ENCODE measurements at places on chromosomes 5 and 9.

DNA sequence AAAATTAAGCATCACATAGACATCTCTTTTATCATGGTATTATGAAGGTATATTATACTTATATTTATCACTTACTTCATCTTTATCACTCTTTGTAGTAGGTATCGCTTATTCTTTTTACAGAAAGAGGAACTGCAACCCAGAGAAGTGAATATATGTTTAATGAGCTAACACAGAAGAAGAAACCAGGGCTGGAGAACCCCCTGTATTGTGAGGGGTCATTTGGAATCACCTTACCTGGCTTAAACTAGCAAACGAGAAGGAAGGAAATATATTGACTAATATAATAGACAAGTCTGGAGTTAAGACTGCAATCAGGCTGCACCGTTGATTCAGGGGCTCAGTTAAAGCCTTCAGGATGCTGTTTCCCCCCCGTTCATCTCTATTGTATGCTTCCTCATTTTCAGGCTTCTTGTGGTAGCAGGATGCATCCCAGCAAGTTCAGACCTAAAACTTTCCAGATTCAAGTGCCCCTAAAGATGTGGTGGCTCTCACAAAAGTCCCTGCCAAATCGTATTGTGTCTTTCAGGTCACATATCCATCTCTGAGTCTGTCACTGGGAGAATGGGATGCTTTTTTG lies 146.4 kb downstream of the GCNT1 start:
- no peak for DNase-seq

DNA sequence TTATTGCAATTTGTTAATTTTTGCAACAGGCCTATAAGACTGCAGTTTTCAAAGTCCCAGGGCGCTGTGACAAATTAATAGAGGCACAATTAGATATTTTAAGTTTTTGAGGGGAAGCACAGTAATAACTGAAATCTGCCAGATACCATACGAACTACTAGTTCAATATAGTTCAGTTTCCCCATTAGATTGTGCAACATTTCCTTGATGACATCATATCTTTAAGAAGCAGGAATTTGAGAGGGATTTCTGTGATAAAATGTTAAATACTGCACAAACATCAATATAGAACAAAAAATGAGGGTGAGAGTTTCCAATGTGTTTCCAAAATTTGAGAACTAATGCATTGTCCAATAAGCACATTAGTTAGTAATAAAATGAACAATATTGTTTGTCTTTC lies 56.7 kb upstream of the GRIN3A start:
- DNase-seq, result no peak

DNA sequence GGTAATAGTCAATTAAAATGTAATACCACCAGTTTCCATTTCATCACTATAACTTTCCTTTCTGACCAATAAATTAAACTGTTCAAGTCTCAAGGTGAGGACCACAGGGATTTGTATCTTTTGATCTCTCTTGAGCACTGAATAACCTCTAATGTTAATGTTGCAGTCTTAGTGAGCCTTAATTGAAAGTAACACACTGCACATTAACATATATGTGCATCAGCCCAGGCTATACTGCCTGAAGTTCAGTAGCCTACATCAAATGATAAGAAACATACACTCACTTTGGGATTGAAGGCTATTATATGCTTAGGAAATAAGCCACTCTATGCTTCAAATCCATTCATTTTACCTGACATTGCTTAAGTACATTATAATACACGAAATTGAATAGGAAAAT lies 311.0 kb upstream of the DAP start:
- no peak for DNase-seq

DNA sequence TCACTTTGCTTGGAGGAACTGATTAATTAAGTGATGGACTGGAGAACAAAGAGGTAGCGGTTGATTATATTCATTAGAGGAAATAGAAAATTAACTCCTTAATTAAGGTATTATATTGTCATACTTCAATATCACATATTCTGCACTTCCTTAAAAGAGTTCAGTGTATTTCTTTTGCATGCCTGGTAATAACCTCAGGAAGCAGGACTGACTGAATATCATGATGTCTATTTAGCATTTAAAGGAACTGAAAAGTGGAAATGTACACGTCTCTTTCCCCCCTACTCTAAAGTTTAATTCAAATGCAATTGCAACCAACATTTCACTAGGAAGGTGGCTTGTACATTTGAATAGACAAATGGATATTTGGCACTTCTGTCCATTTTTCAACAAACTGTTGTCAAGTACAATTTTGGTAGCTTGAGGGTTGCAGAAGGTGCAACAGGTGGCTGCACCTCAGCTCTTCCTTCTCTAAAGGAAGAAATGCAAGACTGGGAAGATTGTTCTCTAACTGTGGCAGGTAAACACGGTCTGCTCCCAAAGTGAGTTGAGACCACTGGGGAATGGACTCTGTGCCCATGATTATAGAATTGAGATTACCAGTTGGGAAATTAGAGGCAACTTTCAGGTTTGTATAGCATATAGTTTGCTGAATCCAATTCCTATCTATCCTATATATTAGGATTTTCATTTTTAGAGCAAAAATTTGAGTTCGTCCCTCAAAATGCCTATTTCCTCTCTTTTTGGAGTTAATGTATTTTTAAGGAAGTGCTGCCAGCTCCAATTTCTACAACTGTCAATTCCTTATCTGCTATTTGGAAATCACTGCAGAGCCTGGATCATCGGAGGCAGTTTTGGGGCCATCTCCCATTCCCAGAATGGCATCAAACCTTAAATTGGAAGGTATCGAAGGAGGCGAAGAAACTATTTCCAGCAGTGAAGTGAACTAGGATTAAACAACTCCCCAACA lies 98.9 kb upstream of the TAF11L2 start:
- no peak for DNase-seq

DNA sequence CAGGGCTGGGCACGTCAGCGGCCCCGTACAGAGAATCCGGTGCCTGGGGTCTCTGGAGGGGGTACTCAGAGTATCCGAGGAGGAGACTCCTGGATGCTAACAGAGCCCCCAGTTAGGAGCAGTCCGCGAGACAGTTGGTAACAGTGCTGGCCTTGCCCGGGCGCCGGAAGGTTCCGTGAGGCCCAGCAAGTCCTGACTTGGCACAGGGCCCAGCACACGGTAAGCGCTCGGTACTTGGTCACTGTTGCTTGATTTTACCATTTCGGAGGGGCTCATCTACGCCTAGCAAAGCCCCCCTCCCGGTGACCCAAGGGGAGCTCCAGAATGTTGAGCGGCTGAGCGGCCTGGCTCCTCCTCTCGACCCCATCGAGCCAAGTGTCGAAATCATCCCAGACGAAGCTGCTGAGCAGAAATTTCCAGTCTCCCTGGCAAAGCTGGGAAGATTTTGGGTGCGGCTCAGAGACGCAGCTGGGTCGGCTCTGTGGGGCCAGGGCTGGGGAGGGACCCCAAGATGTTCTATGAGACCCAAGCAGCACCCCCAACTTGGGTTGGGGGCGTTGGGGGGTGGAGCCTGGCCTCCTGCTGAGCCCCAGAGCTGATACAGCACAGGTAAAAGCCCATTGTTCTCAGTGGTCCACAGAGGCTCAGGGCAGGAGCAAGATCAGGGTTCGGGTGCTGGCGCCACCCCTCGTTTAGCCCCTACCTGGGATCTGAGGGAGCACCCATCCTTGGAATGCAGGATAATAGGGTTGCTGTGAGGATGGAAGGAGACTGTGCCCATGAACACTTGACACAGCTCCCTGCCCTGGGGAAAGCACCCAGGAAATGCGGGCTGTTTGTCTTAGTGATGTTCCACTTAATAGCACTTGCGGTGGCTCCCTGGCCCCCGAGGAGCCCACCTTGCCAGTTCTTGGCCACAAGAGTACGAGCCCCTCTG lies 137.2 kb downstream of the C9orf50 start:
- DNase-seq, result no peak

DNA sequence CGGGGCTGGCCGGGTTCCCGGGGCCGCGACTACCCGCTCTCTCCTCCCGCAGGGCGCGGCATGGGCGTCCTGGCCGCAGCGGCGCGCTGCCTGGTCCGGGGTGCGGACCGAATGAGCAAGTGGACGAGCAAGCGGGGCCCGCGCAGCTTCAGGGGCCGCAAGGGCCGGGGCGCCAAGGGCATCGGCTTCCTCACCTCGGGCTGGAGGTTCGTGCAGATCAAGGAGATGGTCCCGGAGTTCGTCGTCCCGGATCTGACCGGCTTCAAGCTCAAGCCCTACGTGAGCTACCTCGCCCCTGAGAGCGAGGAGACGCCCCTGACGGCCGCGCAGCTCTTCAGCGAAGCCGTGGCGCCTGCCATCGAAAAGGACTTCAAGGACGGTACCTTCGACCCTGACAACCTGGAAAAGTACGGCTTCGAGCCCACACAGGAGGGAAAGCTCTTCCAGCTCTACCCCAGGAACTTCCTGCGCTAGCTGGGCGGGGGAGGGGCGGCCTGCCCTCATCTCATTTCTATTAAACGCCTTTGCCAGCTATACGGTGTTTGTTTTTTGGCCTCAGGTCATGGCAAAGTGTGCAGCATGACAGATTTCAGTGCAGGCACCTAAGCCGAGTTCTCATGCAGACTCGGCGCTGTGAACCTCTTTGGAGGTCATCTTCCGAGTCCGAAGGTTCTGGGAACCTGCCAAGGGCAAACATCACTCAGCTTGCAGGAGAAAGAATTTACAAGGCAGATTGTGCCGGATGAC lies 516 bp downstream of the MRPL41 start:
- DNase-seq, result no peak
